ENCODE measurements at places on chromosomes 3 and 15. TPM values are rescaled to one million over a fixed set of nuclear protein-coding genes. Genes with fewer than 3 reads are reported as not detected.

- DNase-seq: no peak
Observed at GRCh38 chr3:56894881-56895431, 93.2 kb upstream of the ARHGEF3 start.

DNA sequence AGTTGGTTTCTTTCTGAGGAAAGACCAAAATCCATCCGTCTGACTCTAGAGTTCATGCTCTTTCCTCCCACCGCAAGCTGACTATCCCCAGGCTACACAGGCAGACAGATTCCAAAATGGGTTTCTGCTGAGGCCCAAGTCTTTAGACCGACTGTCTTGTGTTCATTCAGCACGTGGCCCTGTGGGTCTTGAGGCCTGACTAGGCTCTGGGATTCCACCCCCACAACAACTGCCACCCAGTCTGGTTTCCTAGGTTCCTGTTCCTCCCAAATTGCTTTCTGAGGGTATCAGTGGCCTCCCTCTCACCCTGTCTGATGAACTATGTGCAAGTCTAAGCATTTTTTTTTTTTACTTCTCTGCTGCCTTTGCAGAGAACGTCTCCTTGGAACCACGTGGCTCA lies 67.7 kb downstream of the CYP19A1 start:
- DNase-seq: no peak

DNA sequence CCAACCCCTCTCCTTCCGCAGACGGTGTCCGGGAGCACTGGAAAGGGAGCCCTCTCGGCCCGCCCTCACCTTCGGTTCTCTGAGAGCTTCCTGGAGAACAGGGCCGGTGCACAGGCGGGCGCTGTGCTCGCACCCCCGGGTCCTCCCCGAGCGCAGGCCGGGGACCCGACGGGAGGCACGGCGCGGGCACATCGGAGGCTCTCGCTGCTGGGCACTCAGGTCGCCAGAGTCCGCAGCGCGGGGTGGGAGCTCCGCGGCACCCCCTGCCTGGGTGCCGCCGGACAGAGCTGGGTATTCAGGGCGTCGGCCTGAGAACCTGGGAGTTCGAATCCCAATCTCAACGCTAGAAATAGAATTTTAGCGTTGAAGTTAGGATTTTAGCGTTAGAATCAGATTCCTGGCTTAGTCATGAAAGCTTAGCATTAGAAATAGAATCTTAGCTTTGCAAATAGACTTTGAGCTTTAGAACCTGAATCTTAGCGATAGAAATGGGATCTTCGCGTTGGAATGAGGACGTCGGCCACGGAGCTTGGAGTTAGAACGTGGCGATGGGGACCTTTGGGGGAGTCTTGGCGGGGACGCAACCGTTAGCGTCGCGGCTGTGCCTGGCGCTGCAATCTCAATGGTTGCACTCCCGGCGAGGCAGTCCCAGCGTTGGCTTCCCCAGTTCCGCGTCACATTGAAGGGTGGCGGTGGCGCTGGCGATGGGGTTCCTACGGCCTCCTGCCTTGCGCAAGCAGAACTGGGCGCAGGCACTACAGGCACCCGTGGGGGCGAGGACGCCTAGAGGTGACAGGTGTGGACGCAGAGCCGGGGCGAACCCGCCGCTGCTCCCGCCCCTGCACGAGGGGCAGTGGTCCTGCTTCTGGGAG lies 549 bp downstream of the TRH start:
- DNase-seq: peak; percentile 36

DNA sequence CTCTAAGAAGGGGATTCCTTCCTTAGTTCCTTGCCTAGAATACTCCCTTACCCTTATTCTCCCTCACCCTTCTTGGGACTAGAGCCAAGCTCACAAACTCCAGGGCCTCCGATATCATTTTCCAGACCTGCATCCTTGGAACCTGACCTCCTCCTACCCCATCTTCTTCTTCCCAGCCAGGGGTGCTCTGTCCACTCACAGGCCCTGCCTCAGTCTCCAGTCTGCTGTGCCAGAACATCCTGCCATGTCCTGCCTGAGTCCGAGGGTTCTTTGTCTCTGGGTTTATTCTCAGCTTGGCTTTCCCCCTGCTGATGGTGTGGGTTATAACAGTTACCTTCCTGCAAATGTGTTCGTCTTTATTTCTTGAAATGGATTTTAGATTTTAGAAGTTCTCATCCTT lies 59.9 kb upstream of the MCF2L2 start:
- no peak for DNase-seq

DNA sequence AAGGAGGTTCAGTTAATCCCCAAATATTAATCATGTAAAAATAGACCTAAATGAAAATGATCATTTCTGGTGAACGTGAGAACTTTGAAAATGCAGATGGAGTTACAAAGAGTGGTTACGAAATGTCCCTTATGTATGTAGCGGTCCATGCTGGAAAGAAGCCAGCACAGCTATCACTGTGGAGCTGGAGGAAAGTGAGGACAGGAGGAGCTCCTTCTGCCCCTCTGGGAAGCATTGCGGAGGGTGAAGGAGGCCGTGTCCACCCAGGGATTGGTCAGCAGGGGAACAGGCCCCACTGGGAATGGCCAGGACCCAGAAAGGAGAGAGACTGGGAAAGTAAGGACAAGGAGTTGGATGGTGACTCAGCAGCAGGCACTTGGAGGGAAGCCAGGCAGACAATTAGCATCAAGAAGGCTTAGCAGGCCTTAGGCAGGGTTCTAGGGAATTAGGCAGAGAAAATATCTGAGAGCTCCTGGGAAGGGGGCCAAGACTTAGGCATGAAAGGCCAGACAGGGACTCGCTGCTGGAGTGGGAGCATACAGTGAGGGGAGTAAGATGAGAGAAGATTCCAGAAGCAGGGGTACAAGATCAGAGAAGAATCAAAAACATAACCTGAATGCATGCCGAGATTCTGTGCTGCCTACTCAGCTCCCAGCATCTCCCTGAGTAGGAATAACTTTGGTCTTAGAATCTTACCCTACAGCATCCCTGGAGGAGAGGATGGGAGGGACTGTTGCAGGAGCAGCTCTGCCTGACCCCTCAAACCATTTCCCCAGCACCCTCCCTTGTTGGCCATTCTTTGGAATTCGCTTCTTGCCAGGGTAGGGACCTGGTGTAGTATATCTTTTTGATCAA lies 171.0 kb upstream of the UMPS start:
- no peak for DNase-seq

DNA sequence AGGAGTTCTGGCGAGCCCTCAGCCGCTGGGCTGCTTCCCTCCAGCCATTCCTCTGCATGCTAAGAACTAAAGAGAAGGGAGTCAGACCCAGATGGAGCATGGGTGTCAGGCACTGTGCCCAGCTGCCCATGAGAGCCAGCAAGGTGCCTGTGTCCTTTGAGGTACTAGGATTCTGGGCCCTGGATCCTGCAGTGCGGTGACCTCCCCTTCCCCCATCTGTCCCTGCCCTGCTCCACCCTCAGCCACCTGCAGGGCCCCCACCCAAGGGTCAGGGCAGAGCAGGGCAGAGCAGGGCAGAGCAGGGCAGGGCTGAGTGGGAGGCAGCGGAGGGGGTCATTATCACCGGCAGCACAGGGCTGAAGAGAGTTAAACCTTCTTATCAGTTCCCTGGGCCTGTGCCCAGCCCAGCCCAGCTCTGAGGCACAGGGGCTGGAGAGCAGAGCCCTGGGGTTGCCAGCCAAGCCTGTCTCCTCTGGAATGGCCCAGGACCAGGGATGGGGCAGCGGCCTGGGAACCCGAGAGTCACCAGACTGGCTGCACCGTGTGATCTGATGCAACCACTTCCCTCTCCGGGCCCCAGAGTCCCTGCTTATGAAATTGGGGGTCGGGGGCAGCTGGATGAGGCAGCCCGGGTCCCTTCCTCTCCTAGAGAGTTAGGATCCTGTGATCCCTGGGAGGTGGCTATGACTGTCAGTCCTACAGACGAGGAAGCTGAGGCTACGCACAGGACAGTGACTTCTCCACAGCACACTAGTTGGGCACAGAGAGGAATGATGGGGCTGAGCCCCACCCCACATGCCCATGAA lies 17.3 kb downstream of the ZDHHC19 start:
- DNase-seq: no peak

- no peak for DNase-seq
Observed at GRCh38 chr3:186152889-186153292, 44.0 kb upstream of the ETV5 start.

GRCh38 chr3:142623194-142623593 lies 27.0 kb downstream of the PLS1 start:
- DNase-seq: no peak

DNA sequence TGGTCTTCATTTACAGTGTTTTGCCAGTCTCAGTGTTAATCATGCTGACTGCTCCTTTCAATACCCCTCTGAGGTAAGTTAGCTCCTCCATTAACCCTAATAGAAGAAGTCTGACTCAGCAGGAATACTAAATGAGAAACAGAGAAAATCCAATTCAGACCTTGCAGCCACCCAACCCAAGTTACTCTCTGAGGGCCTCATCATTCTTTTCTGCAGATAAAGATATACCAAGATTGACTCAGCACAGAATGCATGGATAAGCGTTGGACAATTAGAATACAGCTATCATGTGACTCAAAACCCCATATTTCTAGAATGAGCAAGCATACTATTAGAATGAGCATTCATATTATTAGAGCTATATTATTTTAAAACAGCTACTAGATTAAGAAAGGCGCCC lies 389.1 kb upstream of the SGO1 start:
- DNase-seq: no peak

DNA sequence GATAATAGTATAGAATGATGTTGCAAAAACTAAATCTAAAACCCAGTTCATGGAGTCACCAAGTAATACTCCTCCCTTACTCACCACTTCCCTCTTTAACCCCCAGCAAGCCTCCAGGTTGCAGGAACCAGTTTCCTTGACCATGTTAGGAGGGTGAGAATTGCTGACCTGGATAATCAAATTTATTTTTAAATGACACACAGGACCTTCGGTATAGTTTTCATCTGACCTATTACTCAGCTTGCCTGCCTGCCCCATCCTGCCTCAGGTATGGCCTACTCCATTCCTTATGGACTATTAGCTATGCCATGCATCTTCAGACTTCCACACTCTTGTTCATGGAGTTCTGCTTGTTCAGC lies 883 bp downstream of the RTP4 start:
- no peak for DNase-seq

- peak; percentile 74 for DNase-seq
Observed at GRCh38 chr3:10753964-10754363, 62.1 kb upstream of the SLC6A11 start.

DNA sequence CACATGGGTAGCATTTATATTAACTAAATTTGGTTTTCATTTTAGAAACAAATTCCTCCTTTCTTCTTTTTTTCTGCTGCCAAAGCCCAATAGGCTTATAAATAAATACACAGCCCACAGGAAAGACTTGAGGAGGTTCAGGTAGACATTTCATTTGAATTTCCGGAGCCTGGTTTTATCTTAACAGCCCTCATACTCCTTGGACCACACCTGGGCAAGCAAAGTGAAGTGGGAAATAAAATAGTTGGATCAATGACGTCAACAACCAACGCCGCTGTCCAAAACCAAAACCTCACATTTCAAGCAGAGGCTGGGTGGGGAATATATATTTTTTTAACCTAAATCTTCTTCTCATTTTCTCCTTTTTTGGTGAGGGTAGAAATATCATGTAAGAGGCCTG lies 53.2 kb downstream of the RFTN1 start:
- DNase-seq: no peak

- no peak for DNase-seq
Observed at GRCh38 chr3:79178471-79179180, 589.2 kb downstream of the ROBO1 start.

DNA sequence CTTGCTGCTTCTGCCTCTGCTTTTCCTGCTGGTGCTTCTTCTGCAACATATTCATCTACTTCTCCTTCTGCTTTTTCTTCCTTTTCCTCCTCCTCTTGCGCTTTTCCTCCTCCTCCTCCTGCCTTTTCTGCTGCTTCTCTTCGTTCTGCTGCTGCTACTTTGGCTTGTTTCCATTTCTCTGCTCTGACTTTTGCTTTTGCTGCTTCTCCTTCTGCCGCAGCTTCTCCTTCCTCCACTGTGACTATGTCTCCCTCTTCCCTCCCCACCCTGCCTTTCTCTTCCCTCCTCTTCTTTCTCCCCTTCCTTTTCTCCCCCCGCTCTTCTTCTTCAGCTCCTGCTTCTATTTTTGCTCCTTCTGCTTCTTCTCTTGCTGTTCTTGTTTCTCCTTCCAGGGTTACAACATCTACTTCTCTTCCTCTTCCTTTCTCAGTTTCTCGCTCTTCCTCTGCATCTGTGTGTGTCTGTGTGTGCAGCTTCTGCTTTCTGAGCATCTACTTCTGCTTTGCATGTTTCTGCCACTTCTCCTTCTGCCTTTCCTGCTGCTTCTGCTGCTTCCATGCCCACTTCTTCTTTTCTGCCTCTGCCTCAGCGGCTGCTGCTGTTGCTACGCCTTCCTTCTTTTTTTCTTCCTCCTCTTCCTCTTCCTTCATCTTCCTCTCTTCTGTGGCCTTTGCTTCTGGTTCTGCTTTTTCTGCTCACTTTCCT lies 51.4 kb downstream of the FAM43A start:
- DNase-seq: no peak

DNA sequence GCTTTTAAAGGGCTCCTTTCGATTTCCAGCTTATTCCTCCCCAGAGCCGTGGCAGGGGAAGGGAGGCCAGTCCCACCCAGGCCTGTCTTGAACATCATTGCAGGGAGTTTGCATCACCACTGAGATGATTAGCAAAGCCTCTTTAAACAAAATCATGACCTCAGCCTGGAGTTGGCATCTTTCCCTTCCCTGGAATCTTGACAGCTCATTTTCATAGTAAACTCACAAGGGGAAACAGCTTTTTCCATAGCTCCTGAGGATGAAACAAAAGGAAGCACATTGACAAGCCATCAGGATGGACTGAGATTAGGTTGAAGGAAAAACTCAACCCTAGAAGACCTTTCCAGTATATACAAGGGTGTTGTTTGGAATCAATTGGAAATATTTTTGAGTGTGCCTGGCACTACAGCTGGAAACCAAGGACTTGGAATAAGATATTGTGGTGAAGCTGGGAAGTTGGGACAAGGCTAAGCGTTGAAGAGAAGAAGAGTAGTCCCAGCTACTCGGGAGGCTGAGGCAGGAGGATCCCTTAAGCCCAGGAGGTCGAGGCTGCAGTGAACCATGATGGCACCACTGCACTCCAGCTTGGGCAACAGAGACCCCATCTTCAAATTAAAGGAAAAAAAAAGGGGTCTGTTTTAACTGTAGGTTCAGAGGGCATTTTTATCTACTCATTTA lies 3.1 kb upstream of the LARP6 start:
- no peak for DNase-seq

- no peak for DNase-seq
Observed at GRCh38 chr3:169772305-169772896, 795 bp upstream of the MYNN start.

- no peak for DNase-seq
Observed at GRCh38 chr3:36813305-36813704, 49.0 kb upstream of the DCLK3 start.

GRCh38 chr15:64274341-64274950 lies 81.5 kb downstream of the CSNK1G1 start:
- no peak for DNase-seq

DNA sequence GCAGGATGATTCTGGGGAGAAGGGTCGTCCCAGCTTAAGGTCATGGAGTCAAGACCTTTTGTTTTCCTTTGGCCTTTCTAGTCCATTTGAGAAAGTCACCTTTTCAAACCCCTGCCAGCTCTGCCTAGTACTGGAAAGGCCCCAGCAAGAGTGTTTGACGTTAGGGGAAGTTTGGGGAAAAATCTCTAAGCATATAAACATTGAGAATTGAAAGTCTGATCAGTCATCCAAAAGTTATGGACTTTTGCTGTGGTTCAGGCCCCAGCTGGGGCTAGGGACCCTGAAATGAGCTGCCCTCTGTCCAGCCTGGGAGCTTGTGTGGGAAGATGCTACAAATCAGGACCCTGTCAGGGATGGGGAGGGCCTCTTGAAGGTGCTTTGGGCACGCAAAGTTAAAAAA lies 21.6 kb downstream of the SLC6A6 start:
- no peak for DNase-seq

MYL3 gene
- not detected for total RNA-seq

PLCH1 gene
- 3.8 TPM for total RNA-seq

Measured in activated naive CD8-positive, alpha-beta T cell treated with anti-CD3 and anti-CD28 coated beads, Interleukin-2, amount 10 ng/mL, durations not matched to agents 7 days and 5 days (primary cell).